ENCODE measurements at places on chromosomes 2 and 18.

DNA sequence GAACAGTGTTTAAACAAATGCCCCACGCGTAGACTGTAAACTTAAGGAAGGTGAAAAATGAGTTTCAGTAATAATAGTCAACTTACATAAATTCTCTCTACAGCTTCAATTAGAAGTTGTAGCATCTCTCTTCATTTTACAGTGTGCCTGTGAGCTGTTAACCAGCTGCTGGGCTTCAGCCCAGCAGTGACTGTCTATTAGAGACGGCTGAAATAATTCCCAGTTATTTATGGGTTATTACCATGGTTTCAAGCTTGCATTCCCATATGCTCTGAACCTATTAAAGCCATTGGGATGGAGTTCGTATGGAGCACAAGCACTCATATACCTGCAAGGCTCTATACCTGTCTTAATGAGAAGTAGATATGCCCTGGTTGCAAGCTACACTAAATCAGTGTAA is 501.1 kb downstream of the CNTNAP5 start:
- DNase-seq: no peak

DNA sequence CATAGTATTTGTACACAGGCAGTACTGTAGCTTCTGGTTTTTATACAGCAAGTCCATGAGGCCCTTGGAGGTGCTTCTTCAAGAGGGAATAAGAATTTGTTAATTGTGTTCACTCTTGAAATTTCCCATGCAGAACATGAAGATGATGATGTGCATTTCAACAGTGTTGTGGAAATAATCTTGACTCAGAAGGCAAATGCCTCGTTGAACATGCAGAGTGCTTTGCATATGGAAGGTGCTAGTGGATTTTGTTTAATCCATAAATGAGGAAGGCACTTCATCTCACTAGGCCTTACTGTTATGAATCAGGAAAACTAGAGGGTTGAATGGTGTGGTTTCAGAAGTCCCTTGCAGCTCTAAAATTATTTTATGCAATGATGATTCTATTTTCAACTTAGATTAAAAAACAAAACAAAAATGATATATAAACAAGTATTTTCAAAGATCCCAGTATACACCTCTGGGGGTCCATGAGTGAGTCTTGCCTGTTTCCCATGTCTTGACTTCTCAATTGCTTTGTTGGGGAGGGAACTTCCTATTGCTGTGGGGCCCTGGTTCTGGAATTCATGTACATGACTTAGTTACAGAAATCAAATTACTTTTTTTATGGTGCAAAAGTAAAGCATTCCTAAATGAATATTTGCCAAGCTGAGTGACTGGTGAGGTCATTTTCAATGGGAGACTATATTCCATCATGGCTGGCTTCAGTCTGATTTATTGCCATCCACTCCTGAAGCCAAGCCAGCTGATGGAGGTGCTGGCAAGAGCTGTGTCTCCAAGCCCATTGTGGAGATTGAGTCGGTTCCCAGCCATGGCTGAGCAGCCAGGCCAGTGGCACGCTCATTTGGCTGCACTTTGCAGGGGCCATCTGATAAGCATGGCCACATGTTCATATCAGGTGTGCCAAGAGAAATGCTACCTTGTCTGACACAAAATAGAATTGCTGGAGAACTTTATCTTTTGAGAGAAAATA is 56.5 kb downstream of the MGAT5 start:
- DNase-seq: no peak

DNA sequence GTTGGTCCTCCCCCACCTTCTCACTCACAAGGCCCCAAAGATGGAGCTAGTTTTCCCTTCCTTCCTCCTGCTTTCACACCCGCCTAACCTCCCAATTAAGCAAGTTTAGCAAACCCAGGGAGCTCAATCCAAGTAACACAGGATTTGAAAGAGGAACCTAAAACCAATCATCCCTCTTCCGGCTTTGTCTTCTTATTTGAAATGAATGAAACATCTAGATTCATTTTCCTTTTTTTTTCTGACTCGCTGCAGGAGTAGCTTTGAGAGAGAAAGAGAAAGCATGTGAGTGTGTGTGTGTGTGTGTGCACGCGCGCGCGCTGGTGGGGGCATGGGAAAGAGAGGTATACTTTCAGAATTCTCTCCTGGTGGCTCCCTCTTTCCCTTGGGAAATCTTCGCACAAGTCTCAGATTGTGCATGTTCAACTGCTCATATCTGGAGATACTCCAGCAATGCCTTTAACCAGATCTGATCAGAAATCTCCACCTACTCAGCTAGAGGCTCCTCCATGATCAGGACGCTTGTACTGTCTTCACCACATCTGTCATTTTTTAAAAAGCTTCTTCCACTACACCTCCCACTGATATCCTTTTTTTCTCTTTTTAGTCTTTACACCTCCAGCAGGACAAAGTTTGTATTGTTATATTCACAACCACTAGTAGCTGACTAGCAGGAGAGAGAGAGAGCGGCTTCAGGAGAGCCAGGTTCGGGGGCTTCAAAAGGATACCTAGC is 1.7 kb downstream of the SLC8A1 start:
- DNase-seq: no peak

DNA sequence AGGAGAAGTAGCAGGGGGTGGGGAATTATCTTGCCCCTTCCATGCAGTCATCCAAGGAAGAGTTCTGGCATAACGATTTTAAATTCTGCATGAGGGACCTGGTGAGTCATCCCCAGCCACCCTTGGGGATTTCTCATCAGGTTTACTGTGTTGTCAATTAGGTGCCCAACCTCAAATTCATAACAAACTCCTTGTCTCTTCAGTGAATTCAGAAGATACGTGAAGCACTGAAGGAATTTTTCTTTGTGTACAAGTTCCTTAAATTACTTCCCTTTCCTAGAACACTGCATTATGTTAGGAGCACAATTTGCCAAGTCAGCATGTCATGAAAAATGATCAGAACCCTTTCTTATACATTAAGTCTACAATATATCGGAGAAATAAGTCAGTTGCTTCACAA is 70.8 kb upstream of the NOSTRIN start:
- DNase-seq: no peak

- DNase-seq: no peak
These were observed 212.2 kb downstream of the TFCP2L1 start for GRCh38 chr2:121072784-121073183.

GRCh38 chr2:65442420-65443020 is 10.1 kb upstream of the SPRED2 start:
- DNase-seq: no peak

GRCh38 chr2:145022666-145023333 is 502.9 kb upstream of the ZEB2 start:
- peak; percentile 79 for DNase-seq

DNA sequence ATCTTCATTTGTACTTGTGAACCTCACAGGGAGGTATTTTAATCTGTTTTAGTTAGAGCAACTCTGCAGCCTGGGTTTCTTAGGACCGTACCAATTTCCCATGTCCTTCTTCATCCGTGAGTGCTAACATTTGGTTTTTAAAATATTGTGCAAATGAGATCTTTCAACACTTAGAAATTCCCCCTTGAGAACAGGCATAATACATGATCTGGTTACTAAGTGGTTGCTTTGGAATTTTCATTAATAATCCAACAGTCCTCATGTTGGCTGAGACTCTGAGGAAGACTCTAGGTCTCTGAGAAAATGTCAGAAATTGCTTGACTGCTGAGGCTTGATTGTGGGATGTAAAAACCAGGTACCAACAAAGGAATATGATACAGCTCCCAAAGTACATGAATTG is 125.6 kb upstream of the CDCA7 start:
- DNase-seq: no peak

Measured in AG04449 (cell line).